ENCODE measurements at places on chromosomes 11 and 22. TPM values are rescaled to one million over a fixed set of nuclear protein-coding genes. Genes with fewer than 3 reads are reported as not detected.

GRCh38 chr11:83285151-83285770, 906 bp downstream of the CCDC90B start:
- peak overlapping the region; percentile 98 for H3K27ac ChIP-seq
- H3K36me3 ChIP-seq, result peaks cover 13% of the 10 kb centered on the region
- H3K27me3 ChIP-seq, result peaks cover 23% of the 10 kb centered on the region
- H3K4me1 ChIP-seq, result peaks cover 30% of the 10 kb centered on the region
- H3K4me3 ChIP-seq, result peak overlapping the region; percentile 96

DNA sequence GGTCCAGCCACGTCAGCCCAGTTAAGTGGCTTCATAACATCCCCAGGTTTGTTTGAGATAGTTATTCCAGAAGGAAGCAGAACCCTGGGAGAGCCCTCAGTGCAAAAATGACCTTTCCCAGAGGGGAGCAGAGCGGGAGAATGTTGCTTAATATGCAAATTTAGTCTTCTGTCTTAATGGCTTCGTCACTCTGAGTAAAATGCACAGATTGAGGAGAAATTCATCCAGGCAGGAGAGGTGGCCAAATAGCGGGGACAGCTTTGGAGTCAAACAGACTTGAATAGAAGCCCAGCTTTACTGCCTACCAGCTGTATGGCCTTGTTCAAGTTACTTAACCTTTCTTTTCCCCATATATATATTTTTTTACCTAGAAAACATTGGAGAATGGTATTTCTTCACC, 12.3 kb upstream of the NRGN start:
- no peak overlapping the region for H3K27ac ChIP-seq
- H3K36me3 ChIP-seq, result peaks cover 4% of the 10 kb centered on the region
- H3K4me3 ChIP-seq, result no peak overlapping the region
- peaks cover 32% of the 10 kb centered on the region for H3K4me1 ChIP-seq

ADAMTS15 gene
- total RNA-seq, result 4.9 TPM

DNA sequence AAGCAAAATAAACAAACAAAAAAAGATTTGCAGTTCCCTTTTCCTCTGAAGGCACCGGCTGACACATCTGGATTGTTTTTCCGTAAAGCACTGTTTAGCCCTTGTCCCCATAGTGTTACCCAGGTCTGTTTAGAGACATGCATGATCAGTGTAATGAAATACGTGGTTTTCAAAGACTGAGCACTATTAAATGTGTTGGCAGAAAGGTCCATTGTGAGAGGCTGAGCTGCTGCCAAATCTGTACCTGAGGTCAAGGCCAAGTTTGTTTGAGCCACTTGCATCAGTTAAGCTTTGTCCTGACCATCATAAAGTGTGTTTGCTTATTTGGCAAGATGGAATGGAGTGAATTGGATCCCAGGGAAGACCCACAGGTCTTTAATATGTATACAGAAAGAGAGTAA, 26.3 kb downstream of the CTR9 start:
- H3K4me1 ChIP-seq, result peaks cover 7% of the 10 kb centered on the region
- no peak overlapping the region for H3K27ac ChIP-seq
- H3K36me3 ChIP-seq, result peaks cover 42% of the 10 kb centered on the region
- DNase-seq, result no peak

NAALADL1 gene
- not detected for total RNA-seq

SCGB1D2 gene
- total RNA-seq, result not detected

CNGA4 gene
- total RNA-seq, result not detected

- no peak overlapping the region for H3K4me3 ChIP-seq
- no peaks in the 10 kb centered on the region for H3K36me3 ChIP-seq
- no peak overlapping the region for H3K27ac ChIP-seq
- no peaks in the 10 kb centered on the region for H3K4me1 ChIP-seq
- H3K27me3 ChIP-seq, result no peaks in the 10 kb centered on the region
Measured at GRCh38 chr11:72347691-72348090, 86.6 kb downstream of the CLPB start.

DNA sequence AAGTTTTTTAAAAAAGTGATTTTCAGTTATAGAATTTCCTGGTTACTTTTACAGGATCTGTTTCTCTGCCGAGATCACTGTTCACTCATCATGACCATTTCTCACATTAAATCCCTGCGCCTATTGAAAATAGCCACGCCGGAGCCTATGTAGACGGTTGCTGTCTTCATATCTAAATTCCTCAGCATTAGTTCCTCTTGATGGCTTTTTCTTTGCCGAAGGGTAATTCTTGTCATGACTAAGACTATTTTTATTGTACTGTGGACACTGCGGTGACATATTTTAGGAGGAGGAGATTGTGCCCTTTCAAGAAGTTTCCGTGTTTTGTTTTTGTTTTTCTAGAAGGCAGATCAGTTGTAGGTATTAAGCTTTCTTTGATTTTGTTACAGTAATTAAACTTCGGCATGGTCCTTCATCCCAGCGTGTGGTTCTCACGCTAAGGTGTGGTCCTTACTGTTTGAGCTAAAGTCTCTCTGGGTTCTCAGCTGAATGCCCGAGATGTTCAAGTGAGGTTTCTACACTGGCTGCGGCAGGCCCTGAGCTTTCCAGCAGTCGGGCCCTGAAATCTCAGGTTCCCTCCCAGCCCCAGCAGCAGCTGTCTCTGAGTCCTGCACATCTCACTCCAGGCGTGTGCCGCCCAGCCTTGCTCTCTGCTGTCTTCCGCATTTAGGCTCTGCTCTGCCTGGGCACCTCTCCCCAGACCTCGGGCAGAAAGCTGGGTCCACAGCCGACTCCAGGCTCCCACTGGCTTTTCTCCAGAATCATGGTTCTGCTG, 1110.5 kb downstream of the TBC1D22A start:
- H3K27me3 ChIP-seq, result no peaks in the 10 kb centered on the region
- no peak overlapping the region for H3K27ac ChIP-seq
- DNase-seq, result no peak
- H3K4me1 ChIP-seq, result no peaks in the 10 kb centered on the region
- no peak overlapping the region for H3K4me3 ChIP-seq

- no peaks in the 10 kb centered on the region for H3K36me3 ChIP-seq
- H3K27ac ChIP-seq, result no peak overlapping the region
- no peaks in the 10 kb centered on the region for H3K4me1 ChIP-seq
- H3K4me3 ChIP-seq, result no peak overlapping the region
- DNase-seq, result no peak
Measured at GRCh38 chr11:15371533-15371932, 256.8 kb downstream of the INSC start.

BTBD18 gene
- total RNA-seq, result not detected

GRCh38 chr11:76005756-76006155, 190.7 kb downstream of the UVRAG start:
- H3K27ac ChIP-seq, result no peak overlapping the region
- no peaks in the 10 kb centered on the region for H3K27me3 ChIP-seq
- H3K4me1 ChIP-seq, result peaks cover 5% of the 10 kb centered on the region

DNA sequence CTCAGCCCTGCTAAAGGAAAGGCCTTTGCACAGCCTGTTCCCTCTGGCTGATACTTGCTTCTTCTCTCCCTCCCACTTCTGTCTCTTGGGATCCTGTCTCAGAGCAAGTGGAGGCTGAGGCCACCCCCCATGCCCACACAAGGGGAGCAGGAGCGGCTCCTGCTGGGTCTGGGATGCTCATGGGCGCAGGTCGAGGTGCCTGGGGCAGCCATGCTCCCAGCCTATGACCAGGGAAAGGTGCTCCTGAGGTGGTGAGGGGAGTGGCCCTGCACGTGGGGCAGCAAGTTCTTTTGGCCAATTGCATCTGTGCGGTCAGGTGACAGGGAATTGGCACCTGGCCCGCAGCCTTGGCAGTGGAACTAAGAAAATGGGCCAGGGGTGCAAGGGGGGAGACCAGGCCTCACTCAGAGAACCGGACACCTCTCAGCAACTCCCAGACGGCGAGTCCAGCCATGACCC, 1.5 kb downstream of the MAPK11 start:
- H3K36me3 ChIP-seq, result peaks cover 5% of the 10 kb centered on the region
- no peak overlapping the region for H3K27ac ChIP-seq
- peak overlapping the region; percentile 37 for H3K4me3 ChIP-seq
- DNase-seq, result no peak

DNA sequence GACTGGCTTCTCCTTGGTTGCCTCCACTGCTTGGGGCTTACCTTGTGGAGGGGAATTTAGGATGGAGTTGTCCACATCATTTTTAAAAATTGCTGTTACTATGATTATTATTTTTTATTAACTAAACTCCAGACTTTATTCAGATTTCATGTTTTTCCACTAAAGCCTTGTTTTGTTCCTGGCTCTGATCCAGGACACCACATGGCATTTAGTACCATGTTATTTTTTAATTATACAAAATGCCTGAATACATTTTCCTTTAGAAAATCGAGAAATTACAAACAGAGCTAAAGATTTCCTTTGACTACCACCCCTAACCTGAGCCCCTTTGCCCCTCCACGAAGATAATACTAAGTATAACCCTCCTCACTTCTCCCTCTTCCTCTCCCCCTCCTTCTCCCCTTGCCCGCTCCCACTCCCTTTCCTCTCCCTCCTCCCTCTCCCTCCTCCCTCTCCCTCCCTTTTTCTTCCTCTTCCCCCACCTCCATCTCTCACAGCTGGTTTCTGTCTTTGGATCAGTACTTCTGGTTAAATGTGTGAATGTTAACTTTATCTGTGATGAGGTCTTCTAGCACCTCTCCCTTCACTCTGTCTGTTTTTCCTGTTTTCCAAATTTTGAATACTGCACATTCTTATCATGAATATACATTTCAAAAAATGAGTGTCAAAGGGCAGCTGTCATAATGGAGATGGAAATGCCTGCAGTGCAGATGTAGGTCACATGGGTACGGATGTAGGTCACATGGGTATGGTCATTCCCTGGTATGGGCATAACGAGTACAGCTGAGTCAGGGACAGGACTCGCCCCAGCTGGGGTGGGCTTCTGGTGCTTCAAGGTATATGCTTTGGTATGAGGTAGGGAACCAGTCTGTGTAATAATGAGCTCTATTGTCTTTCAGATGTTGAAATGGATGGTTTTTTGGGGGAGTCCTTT, 54.4 kb upstream of the OR4B1 start:
- no peak overlapping the region for H3K27ac ChIP-seq
- no peak for DNase-seq
- H3K4me1 ChIP-seq, result no peaks in the 10 kb centered on the region
- no peaks in the 10 kb centered on the region for H3K27me3 ChIP-seq
- H3K36me3 ChIP-seq, result no peaks in the 10 kb centered on the region

- no peak for DNase-seq
- no peak overlapping the region for H3K4me3 ChIP-seq
- H3K4me1 ChIP-seq, result no peaks in the 10 kb centered on the region
- no peaks in the 10 kb centered on the region for H3K36me3 ChIP-seq
- H3K27me3 ChIP-seq, result peaks cover 5% of the 10 kb centered on the region
Measured at GRCh38 chr22:49047447-49047846, 780.2 kb downstream of the BRD1 start.

ADAMTS8 gene
- total RNA-seq, result 0.31 TPM

DNA sequence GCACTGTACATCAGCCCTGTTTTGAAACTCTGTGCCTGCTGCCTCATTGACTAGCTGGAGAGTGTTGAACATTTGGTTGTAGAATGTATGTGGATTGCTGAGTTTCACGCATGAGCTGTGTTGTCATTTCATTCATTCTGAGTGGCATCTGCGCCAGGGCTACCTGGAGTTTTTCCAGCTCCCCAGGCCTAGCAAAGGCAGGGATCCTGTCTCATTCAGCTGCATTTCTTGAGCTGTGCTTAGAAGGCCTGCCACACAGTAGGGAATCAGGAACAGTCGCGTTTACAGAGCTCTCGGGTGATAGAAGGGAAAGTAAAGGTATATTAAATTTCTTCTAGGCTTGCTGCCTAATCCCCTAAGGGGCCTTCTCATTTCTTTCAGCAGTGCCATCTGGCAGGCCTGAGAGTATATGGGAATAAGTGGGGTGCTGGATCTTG, 44.3 kb downstream of the PTPRJ start:
- H3K36me3 ChIP-seq, result no peaks in the 10 kb centered on the region
- H3K27me3 ChIP-seq, result no peaks in the 10 kb centered on the region
- H3K27ac ChIP-seq, result no peak overlapping the region
- H3K4me1 ChIP-seq, result peaks cover 7% of the 10 kb centered on the region

DNA sequence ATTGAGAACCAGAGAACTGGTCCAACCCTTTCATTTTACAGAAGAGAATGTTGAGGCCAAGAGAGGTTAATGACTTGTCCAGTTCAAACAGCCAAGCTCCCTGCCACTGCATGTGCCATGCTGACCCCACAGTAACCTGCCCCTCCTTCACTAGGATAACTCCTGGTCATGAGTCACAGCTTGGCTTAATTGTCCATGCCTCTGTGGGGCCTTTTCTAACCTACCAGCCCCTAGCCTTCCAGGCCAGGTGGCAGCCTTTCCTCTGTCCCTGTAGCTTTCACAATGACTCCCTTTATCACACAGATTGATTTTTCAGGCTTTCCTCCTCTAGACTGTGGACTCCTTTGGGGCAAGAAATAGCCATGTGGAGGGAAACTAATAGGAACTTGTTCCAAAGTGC, 97.2 kb downstream of the PIWIL4 start:
- H3K27me3 ChIP-seq, result no peaks in the 10 kb centered on the region
- DNase-seq, result no peak
- peaks cover 30% of the 10 kb centered on the region for H3K4me1 ChIP-seq
- peaks cover 8% of the 10 kb centered on the region for H3K36me3 ChIP-seq
- no peak overlapping the region for H3K4me3 ChIP-seq
- no peak overlapping the region for H3K27ac ChIP-seq

DNA sequence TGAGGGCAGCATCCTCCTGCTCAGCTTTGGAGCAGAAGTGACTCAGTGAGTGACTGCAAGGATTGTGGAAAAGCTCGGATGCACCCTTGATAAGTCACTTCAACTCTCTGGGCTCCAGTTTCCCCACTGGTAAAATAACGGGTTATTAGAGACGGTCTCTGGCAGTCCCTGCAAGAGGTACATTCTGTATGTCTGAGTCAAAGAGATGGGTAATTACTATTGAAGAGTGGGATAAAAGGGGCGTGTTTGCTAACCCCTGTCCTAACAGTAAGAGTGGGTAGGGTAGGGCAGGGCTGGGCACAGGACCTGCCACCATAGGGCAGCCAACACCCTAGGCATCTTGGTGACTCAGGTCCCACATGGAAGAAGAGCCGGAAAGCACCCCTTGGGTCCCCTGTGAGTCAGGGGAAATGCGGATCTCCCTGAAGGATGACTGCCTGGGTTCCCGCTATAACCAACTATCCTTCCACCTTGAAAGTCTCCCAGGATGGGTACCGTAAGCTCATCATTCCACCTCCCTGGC, 7.3 kb upstream of the AHNAK start:
- peak overlapping the region; percentile 97 for H3K27ac ChIP-seq
- H3K4me3 ChIP-seq, result no peak overlapping the region
- peaks cover 45% of the 10 kb centered on the region for H3K4me1 ChIP-seq
- H3K27me3 ChIP-seq, result peaks cover 23% of the 10 kb centered on the region
- no peak for DNase-seq
- peaks cover 5% of the 10 kb centered on the region for H3K36me3 ChIP-seq

GRCh38 chr11:69409812-69410645, 71.4 kb upstream of the LINC01488 start:
- peaks cover 1% of the 10 kb centered on the region for H3K27me3 ChIP-seq
- DNase-seq, result no peak
- H3K4me3 ChIP-seq, result no peak overlapping the region
- H3K4me1 ChIP-seq, result peaks cover 3% of the 10 kb centered on the region
- peaks cover 4% of the 10 kb centered on the region for H3K36me3 ChIP-seq
- no peak overlapping the region for H3K27ac ChIP-seq
